ENCODE measurements at places on chromosomes 12 and 14. TPM values are rescaled to one million over a fixed set of nuclear protein-coding genes. Genes with fewer than 3 reads are reported as not detected.

DNA sequence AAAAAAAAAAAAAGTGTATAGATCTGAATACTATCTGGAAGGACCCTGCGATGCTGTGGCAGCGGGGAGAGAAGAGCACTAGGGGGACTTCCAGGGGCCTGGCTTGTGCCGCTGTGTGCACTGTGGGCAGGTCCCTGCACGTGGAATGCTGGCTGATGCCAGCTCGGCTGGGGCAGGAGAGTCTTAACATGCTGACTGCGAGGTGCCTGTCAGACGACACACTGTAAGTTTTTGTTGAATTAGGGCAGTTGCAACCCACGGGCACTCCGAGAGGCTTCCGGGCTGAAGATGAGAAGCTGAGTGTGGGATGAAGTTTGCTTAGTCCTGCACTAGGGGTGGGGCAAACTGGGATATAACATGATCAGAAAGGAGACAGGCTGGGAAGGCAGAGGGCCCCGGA is 10.7 kb downstream of the GLT1D1 start:
- DNase-seq, result no peak
- H3K27me3 ChIP-seq, result peaks cover 5% of the 10 kb centered on the region
- H3K4me1 ChIP-seq, result no peaks in the 10 kb centered on the region
- H3K36me3 ChIP-seq, result no peaks in the 10 kb centered on the region
- no peak overlapping the region for H3K4me3 ChIP-seq

- H3K36me3 ChIP-seq, result peaks cover 16% of the 10 kb centered on the region
- DNase-seq, result no peak
- no peaks in the 10 kb centered on the region for H3K27me3 ChIP-seq
- no peak overlapping the region for H3K27ac ChIP-seq
- H3K4me1 ChIP-seq, result peaks cover 6% of the 10 kb centered on the region
- H3K4me3 ChIP-seq, result no peak overlapping the region
Observed at GRCh38 chr12:9109737-9110491, 5.8 kb downstream of the A2M start.

- H3K27ac ChIP-seq, result peak overlapping the region; percentile 6
- peaks cover 3% of the 10 kb centered on the region for H3K27me3 ChIP-seq
- no peak for DNase-seq
- peaks cover 47% of the 10 kb centered on the region for H3K4me1 ChIP-seq
- peaks cover 18% of the 10 kb centered on the region for H3K36me3 ChIP-seq
Observed at GRCh38 chr12:55723516-55724225, 3.5 kb downstream of the RDH5 start.

Gene C12orf54
- not detected for polyA plus RNA-seq

Gene APOF
- polyA plus RNA-seq, result not detected
